ENCODE measurements at places on chromosomes 13 and 19.
A peak's percentile ranks its signal among the peaks of the same experiment; 100 is the strongest.

- peak; percentile 23 for DNase-seq
Measured at GRCh38 chr19:41297628-41298347, 12.2 kb upstream of the CCDC97 start.

GRCh38 chr13:95356916-95357315, 55.7 kb upstream of the ABCC4 start:
- no peak for DNase-seq

- peak; percentile 72 for DNase-seq
Measured at GRCh38 chr19:21474671-21475181, 30.7 kb upstream of the ZNF429 start.

DNA sequence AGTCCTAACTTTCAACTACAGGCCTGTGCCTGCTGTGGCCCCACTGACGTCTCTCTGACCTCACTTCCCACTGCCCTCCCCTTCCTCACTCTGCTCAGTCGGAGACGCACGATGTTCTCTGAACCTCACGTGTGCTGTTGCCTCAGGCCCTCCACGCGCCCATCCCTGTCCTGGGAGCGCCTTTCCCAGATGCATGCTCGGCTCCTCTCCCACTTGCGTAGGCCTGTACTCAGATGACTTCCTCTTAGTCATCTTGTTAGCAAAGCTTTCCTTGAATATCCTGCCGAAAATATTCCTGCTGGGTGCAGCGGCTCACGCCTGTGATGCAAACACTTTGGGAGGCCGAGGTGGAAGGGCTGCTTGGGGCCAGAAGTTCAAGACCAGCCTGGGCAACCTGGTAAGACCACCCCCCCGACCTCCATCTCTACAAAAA, 9.3 kb upstream of the SYT5 start:
- peak; percentile 97 for DNase-seq

GRCh38 chr13:83881917-83882605, at the start of gene SLITRK1:
SLITRK1 (minus strand) TSS chr13:83882474; CDS start chr13:83881507, 967 bp downstream.
- peak; percentile 30 for DNase-seq

DNA sequence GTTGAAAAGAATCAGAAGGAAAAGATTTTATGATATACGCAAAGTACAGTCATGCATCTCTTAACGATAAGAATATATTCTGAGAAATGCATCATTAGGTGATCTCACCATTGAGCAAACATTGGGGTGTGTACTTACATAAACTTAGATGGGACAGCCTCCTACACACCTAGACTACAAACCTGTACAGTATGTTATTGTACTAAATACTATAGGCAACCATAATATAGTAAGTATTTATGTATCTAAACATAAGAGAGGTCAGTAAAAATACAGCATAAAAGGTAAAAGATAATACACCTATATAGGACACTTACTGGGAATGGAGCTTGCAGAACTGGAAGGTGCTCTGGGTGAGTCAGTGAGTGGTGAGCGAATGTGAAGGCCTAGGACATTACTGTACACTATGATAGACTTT, 254.6 kb downstream of the SPRY2 start:
- peak; percentile 15 for DNase-seq

DNA sequence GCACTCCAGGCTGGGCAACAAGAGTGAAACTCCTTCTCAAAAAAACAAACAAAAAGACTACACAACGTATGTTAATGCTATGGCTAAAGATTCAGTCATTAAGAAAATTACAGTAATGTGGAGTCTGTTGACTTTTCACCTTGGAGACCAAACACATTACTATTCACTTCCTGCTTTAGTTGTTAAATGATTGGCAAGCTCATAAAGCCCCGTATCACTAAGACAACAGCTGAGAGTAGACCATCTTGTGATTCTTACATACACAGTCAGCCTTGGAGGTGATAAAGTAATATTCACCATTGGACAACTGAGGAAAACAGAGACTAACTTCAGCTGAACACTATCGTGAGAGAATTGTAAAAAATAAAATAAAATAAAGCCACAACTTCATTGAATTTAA, 86.5 kb downstream of the KCTD12 start:
- peak; percentile 16 for DNase-seq

- DNase-seq, result peak; percentile 41
Measured at GRCh38 chr13:89695343-89696257, 1651.9 kb upstream of the MIR17HG start.

GRCh38 chr13:105642511-105642958, 892.9 kb downstream of the EFNB2 start:
- no peak for DNase-seq

GRCh38 chr13:97574926-97575325, 141.0 kb downstream of the RAP2A start:
- DNase-seq, result peak; percentile 29

- DNase-seq, result peak; percentile 22
Measured at GRCh38 chr13:39417131-39417530, 185.9 kb downstream of the LHFPL6 start.

DNA sequence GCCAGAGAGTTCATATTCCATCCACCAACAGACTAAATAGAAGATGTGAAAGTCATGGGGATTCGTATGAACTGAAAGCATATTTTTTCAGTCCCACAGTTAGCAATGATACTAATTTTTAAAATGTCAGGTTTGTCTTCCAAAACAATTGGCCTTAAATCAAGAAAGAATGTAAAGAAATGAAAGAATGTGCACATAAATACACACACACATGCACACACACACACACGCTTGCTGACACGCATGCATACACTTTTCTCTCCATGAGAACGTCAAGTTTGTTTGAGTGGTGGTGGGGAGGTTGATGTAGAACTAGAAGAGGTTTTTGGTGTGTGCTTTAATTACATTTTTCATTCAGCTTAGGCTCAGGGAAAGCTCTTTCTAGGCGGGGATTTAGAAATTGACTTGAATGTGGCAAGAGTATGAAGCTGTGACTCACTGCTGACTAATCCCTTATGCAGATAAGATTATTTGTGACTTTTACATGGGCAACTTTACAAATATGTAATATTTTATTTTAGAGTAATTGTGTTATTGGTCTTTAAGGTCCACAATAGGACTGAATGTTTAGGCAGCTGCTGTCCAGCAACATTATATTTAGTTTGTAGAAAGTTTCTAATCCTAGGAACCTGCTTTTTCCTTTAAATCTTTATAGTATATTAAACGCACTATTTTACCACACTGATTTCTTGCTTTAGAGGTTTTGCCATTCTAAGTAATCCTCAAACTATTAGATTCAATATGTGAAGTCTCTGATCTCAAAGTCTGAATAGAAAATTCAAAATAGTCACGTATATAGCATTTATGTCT, 18.8 kb downstream of the FLT1 start:
- DNase-seq, result peak; percentile 93

DNA sequence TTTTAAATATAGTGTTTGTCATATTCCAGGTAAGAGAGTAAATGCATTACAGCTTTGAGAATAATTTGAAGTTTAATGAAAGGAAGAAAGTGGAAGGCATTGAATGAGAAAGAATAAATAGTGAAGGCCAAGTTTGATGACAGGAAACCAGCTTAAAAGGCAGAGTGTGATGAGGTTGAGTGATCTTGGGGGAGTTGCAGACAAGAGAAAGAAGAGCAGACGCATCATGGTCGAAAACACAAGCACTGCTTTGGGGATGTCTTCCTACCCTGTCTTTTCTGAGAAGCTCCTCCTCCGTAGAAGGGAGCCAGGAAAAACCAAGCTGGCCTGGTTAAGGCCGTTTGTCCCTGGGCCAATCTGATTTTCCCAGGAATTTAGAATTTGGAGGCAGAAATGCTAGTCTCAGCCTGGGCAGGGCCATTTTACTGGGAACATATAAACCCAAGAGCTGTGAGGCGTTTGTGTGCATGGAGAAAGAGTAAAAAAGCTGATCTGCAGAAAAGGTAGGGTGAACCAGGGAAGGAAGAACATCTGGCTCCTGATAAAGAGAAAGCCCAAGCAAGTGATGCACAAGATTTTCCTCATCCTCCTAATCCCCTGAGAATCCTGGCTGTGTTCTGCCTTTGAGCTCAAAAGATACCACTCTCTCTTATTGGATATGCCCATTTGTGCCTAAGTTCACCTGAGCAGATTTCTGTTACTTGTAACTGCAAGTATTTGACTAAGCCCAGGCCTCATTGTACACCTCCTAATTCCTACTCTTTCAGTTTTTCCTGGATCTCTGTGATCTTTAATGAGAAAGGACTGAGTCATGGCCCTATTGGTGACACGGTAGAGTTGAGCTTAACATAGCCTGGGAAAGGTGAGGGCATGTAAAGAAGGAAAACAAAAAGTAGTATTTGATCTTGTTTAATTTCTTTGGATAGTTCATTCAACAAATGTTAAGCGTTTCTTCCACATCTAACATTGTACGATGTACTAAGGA, 80.0 kb downstream of the WDFY2 start:
- no peak for DNase-seq

DNA sequence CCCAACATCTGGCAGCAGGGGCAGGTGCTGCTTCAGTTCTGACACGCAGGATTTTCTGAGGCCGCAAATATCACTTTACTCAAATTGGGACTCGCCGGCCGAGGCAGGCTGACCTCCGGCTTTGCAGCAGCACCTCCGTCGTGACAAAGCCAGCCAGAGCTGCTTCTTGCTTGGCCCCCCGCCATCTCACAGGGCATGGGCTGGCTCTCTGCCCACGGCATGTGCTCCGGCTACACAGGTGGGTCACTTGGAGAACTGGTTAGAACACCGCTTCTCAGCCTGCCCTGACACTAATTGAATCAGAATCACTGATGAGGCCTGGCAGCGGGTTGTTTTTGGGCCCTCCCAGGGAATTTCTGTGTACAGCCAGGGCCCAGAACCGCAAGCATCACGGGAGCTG, 112.3 kb downstream of the SLC7A1 start:
- DNase-seq, result no peak

GRCh38 chr13:29802621-29803020, 47.8 kb downstream of the UBL3 start:
- peak; percentile 62 for DNase-seq

GRCh38 chr13:37074703-37075102, 15.2 kb upstream of the SUPT20H start:
- DNase-seq, result peak; percentile 62

- no peak for DNase-seq
Measured at GRCh38 chr13:52366291-52366690, 39.7 kb downstream of the THSD1 start.

GRCh38 chr13:98216711-98217285, 39.7 kb upstream of the RNF113B start:
- no peak for DNase-seq

- no peak for DNase-seq
Measured at GRCh38 chr13:37295071-37295470, 189.6 kb upstream of the CSNK1A1L start.

- DNase-seq, result no peak
Measured at GRCh38 chr19:7505288-7505681, 10.6 kb upstream of the ZNF358 start.

- no peak for DNase-seq
Measured at GRCh38 chr19:50497022-50497405, 14.0 kb downstream of the JOSD2 start.

- peak; percentile 43 for DNase-seq
Measured at GRCh38 chr19:18672606-18673337, 10.7 kb upstream of the CRTC1 start.

GRCh38 chr13:85663856-85664255, 135.4 kb downstream of the SLITRK6 start:
- DNase-seq, result no peak

DNA sequence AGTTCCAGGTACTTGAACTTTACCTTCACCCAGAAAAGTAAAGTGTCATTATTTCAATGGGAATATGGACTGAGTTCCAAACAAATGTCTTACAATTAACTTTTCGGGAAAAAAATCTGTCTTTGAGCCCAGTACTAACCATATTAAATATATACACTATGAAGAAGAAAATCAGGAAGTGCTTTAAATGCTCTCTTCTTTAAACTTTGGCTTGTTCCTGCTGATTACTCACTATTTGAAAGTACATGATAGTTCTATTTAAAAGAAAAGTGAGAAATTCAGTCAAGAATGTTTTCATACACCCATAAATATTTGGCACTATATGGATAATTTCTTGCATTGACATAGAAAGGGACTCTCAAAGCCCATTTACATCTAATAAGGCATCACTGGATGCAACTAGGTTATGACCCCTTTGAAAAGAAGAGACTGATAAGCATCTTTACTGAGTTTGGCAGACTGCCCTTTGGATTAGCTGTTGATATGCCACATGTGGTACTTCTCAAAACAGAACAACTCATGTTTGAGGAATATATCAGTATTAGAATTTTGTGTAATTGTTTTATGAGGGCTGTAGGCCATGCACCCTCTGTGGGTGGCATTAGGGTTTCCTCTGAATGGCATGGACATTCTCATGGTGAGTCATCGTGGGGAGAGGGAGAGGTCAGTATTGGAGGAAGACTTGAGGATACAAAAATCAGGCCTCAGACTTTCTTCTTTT, 25.0 kb upstream of the VWA8 start:
- DNase-seq, result peak; percentile 46

DNA sequence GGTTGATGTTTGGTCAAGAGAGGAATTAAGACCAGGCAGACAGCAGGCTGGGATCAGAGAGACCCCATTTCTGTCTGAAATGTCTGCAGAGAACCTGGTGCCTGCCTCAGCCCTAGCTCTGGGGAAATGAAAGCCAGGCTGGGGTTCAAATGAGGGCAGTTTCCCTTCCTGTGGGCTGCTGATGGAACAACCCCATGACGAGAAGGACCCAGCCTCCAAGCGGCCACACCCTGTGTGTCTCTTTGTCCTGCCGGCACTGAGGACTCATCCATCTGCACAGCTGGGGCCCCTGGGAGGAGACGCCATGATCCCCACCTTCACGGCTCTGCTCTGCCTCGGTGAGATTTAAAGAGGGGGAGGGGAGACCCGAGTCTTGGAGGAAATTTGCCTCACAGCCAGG, at the start of gene LILRB4:
Gene LILRB4 (plus strand): TSS at position 256 of the 400 bp plus-strand sequence. CDS start 49 bp downstream, at position 305.
- DNase-seq, result no peak

DNA sequence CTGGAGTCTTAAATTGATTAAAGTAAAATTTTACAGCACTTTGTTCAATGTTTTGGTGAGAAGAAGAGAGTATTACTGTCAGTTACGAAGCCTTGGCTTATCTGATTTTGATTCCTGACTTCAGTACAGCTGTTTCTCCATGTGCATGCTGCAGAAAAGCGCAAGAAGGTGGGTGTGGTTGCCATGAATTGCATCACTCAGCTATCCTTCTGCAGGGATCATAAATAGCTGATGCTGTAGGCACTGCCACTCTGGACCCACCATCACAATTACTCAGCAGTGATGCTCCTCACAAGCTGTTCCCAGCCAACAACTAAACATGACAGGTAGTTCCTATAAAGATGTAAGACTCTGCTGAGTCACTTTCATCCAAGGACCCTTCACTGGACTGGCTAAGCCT, 321.2 kb downstream of the IRS2 start:
- DNase-seq, result peak; percentile 20

GRCh38 chr19:28330831-28331230, 882.1 kb downstream of the UQCRFS1 start:
- peak; percentile 20 for DNase-seq

Measured in GM23248 (cell line).